NCI-H524 treated with DMSO at 0.1 percent for 48 hours (cell line): ENCODE measurements at places on chromosomes 13 and 19.
A peak's percentile ranks its signal among the peaks of the same experiment; 100 is the strongest.

- no peak for DNase-seq
Measured at GRCh38 chr13:74048756-74049155, 85.4 kb downstream of the KLF12 start.

DNA sequence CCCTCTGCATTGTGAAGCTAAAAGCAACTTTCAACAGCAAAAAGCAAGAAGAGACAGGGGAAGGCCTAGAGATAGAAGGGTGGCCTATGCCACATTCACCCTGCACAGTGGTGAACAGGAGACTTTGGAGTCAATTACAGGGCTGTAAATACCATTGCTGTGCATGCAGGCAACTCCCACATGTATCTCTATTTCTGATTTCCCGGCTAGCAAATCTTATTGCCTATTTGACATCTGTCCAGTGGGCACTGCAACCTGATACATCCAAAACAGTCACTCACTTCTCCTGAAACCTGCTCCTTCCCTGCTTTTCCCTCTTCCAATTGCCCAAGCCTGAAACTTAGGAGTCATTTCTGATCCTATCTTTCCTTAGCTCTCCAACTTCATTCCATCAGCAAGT lies 13.4 kb downstream of the RUBCNL start:
- no peak for DNase-seq

GRCh38 chr13:113186061-113186900 lies 22.2 kb downstream of the PCID2 start:
- DNase-seq, result no peak

DNA sequence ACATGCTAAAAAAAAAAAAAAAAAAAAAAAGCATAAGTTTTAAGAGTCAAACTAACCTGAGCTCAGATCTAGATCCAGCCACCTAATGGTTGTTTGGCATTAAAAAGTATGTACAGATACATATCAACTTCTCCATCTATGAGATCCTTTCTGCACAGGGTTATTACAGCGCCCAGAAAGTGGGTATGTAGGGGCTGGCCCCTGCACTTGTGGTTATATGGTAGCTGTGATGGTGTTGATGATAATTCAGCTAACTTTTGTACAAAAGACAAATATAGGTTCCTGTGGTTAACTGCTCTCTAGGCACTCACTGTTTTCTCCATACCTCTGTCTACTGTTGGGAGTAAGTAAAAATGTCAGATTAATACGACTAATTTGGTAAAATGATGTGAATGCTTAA lies 81.7 kb downstream of the TNFRSF19 start:
- DNase-seq, result no peak

GRCh38 chr19:6766357-6767080 lies 716 bp downstream of the SH2D3A start:
- DNase-seq, result no peak

- DNase-seq, result no peak
Measured at GRCh38 chr13:20241593-20241992, 9.5 kb upstream of the GJB6 start.

DNA sequence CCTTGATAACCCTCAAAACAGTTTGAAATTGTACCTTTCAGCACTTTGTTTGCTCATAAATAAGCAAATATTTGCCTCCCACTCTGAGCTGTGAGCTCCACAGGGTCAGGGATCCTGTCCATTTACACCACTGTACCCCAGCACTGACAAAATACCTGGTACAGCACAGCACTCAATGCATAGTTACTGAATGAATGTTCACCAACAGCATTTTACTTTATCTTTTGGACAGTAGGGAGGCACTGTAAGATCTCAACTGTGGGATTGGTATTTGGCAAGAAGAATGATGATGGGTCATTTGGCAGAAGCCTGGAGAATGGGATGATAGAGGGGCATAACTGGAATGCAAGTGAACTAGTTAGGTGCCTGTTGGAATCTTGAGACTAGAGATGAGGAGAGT lies 127.2 kb upstream of the ARGLU1 start:
- no peak for DNase-seq

- peak; percentile 8 for DNase-seq
Measured at GRCh38 chr13:105602956-105603670, 932.3 kb downstream of the EFNB2 start.

- DNase-seq, result no peak
Measured at GRCh38 chr13:31327182-31327860, 127.5 kb downstream of the B3GLCT start.

GRCh38 chr13:98959786-98960605 lies 17.9 kb downstream of the DOCK9 start:
- peak; percentile 96 for DNase-seq

GRCh38 chr13:100473087-100473486 lies 115.5 kb downstream of the GGACT start:
- DNase-seq, result no peak

DNA sequence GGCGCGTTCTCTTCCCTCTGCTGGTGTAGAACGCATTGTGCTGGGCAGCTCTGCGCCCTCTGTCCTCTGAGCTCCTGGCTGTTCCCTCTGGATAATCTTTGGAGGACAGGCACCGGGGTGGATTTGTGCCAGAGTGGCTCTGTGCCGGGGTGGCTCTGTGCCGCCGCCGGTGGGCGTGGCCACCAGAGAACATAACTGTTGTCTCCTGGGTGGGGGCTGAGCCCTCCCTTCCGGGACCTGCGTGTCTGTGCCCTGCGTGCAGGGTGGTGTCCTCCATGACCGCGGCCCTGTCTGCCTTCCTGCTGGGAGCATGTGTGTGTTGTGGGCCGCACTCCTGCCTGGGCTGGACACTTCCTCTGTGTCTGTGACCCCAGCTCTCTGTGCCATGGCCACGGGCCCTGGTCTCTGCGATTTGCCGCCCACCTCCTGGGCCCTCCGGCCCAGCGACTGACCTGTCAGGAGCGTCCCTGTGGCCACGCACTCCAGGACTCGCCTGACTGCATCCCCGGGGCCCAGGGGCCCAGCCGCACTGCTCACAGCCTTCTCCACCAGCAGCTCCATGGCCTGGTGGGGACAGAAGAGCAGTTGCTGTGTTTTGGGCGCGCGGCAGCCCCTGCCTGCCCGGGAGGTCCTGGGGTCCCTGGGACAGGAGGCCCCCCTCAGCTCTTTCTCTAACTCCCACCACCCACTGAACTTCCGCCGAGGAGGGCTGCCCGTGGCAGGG lies 22.4 kb upstream of the MATK start:
- no peak for DNase-seq

- peak; percentile 88 for DNase-seq
Measured at GRCh38 chr19:57814505-57815246, at the start of gene ZNF552. Gene ZNF552 (minus strand): TSS chr19:57814913. CDS start chr19:57814743, 170 bp downstream.

- no peak for DNase-seq
Measured at GRCh38 chr13:69556540-69557196, 551.0 kb upstream of the ATXN8OS start.

- no peak for DNase-seq
Measured at GRCh38 chr19:56837492-56838023, 3.0 kb downstream of the PEG3 start.

- no peak for DNase-seq
Measured at GRCh38 chr19:37355901-37356300, 15.0 kb upstream of the ZNF527 start.

GRCh38 chr13:112904436-112904960 lies 64.5 kb upstream of the MCF2L start:
- no peak for DNase-seq

- no peak for DNase-seq
Measured at GRCh38 chr13:55345224-55345623, 1795.5 kb upstream of the PRR20A start.

GRCh38 chr19:33280351-33280921 lies 21.9 kb downstream of the CEBPA start:
- DNase-seq, result no peak

DNA sequence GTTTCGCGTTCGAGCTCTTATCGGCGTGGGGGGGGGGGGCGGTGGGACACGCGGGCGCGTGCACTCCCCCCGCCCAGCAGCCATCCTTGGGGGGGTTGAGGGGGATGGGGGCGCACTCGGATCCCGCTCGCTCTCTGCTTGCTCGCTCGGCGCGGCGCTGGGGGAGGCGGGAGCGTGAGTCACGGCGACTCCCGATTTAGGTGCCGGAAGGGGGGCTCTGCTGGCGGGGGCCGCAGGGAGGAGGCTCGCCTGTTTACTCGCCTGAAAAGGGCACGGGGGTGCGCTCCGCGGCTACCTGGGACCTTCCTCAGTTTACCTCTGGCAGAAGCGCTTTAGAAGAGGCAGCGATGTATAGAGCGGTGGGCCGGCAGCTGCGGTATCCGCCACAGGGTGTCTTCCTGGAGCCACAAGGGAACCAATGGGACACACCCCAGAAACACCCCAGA lies 1.1 kb upstream of the PDE4A start:
- no peak for DNase-seq

GRCh38 chr13:59531571-59532091 lies 632.1 kb downstream of the DIAPH3 start:
- no peak for DNase-seq

DNA sequence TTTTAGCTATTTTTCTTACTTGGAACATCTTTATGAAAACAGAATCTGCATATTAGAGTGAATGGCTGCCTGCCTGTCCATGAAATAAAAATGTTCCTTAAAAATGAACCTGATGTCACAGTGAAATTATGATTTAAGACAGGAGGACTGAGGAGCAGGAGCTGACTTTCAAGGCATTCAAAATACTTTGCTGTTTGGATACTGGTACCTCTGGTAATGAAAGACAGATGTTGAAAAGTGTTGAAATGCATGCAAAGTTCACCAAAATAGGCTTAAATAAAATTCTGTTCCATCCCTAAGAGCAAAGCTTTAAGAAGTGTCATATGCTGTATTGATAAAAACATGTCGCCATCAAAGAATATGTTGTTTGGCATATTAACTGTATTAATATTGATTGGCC lies 1.7 kb downstream of the ARHGEF7 start:
- no peak for DNase-seq

DNA sequence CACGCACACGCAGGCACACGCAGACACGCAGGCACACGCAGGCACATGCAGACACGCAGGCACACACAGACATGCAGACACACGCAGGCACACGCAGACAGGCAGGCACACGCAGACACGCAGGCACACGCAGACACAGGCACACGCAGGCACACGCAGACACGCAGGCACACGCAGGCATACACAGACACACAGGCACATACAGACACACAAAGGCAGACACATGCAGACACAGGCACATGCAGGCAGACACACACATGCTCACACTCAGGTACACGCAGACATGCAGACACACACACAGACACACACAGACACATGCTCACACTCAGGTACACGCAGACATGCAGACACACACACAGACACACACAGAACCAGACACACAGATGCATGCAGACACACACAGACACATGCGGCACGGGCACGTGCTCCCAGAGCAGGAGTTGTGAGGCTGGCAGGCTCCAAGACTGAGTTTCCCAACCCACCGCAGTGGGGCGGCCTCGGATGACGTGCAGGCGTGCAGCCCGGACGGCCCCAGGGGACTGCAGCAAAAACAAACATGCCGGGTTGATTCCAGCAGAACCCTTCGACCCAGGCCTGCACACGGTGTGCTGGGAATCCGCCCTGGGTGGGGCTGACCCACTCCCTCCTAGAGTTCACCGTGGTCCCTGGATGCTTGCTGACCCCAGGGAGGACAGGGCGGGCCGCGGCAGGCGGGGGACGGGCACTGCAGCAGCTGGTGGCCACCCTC lies 100.0 kb downstream of the GADD45B start:
- no peak for DNase-seq

DNA sequence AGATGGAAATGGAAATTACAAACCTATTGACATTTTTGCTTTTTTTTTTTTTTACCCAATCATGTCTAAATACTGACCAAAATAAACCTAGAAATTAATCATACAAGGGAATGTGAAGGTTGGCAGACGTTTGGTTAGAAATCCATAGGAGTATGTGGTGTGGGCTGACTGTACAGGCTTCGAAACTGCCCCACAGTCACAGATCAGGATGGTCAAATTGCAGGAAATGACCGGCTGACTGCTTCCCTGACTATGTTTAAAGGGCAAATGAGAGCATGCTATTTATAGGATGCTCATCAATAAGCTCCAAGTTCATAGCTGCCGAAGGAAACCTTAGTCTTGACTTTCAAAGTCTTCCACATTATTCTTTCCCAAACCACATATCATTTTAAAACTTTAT lies 118.4 kb downstream of the COG6 start:
- no peak for DNase-seq

DNA sequence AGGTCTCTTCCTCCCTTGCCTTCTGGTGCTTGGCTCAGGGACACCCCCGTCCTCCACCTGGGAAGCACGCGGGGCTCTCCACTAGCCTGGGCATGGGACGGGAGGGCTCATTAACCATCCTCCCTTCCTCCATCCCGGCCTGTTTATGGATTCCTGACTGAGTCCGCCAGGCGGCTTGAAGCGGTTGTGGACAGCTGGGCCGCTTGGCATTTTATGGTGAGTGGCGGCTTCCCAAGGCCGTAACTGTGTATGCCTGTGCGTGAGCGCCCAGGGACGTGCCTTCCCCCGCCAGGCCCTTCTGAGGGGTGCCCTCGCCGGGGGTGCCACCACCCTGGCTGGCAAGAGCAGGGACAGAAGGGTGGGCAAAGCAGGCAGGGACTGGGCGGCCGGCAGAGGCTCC lies 202.8 kb downstream of the URI1 start:
- no peak for DNase-seq

- no peak for DNase-seq
Measured at GRCh38 chr13:99516153-99516929, 15.1 kb downstream of the TM9SF2 start.

- no peak for DNase-seq
Measured at GRCh38 chr19:39306075-39306474, 9.9 kb downstream of the IFNL1 start.

GRCh38 chr19:38781058-38781457 lies 7.7 kb upstream of the LGALS7 start:
- DNase-seq, result no peak

DNA sequence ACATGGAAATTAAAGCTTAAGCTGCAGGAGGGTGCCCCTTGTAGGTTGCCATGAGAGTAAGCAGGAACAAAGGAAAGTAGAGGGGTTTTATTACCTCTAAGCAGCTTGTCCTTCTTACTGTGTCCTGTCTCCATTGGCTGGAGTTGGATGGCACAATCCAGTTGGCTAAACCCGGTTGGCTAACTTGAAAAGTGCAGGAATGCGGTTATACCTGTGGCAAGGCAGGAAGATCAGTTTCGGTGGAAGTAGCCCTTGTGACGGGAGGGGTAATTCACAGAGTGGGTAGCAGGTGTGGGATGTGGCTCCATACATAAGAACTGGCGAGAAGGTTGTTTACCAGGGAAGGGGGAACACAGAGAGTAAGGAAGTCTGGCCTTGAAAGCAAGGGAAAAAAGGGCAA lies 3.2 kb downstream of the ZNF726 start:
- no peak for DNase-seq

GRCh38 chr13:57326532-57326931 lies 159.5 kb downstream of the PRR20E start:
- DNase-seq, result no peak

GRCh38 chr19:54448040-54448773 lies 792 bp upstream of the LENG8 start:
- DNase-seq, result peak; percentile 12

GRCh38 chr19:30309905-30310601 lies 62.1 kb upstream of the ZNF536 start:
- DNase-seq, result no peak

GRCh38 chr19:40802300-40803169 lies 3.5 kb downstream of the EGLN2 start:
- DNase-seq, result no peak
